ENCODE measurements at places on chromosomes 5 and 9.
A peak's percentile ranks its signal among the peaks of the same experiment; 100 is the strongest.

DNA sequence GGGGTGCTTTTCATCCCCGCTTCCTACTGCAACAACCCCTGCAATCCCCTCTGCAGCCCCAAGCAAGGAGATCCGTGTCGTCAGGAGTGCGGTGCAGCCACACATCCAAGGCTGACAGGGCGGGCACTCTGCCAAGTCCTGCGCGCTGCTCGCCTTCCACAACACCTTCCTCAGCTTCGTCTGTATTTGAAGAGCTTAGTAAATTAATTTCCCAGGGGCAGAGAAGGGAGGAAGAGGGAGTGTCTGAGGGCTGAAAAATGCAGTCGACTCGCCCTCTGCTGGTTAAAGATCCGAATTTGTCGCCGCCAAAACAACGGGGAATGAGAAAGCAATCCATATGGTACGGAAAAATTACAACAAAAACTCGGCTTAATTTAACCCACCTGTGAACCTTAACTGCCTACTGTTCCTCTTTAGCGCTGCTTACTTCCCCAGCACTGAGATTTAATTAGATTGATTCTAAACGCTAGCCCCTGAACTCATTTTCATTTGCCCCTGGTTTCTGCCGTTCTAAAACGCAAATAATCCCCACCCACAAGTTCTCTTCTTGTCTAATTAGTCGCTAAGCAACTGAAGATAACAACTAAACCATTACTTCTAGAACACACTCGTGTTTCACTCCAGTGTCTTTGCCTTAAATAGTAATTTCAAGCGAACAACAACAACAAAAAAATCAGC, 10.9 kb upstream of the PCDHB1 start:
- peak; percentile 84 for DNase-seq

DNA sequence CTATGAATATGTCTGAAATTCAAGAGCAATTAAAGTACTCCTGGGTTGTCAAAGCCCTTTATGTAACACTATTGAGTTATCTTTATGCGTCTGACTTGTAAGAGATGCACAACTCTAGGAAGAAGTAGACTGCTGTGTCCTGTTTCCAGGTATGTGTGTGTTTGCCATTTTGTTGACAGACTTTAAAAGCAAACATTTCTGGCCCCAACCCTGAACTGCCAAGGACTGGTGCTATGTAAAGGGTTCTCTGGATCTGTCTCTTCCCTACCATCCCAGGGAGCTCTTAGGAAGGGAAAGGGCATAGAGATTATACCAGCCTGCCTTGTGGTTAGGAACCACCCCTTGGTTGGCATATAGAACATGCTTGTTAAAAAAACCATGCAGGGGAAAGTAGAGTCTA, 12.1 kb downstream of the SLC22A5 start:
- no peak for DNase-seq

DNA sequence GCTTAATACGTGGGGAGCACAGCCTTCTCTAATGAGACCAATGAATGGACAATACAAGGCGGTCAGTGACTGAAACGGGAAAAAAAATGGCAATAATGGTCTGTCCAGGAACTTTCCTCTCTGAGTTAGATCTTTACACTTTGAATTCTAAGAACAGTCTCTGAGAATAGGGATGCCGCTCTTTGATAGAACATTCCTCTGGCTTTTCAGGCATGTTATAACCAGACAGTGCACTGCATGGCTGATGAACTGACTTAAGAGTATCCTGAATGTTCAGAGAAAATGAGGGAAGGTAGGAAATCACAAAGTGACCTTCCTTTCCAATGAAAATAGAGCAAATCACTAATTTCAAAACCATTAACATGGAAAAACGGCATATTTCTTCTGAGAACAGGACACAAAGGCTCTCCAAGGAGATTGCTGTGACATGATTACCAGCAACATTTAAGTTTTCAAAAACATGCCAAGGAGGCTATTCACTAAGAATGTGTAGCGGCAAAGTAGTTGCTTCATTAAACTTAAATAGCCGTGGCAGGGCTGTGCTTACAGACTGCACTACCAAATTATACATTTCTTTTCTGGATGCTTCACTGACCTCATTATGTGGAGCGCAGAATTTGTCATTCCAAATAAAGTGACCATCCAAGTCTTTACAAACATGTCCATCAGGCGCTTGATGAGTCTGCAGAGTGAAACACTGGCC, 105.9 kb downstream of the MARCHF3 start:
- DNase-seq: no peak

GRCh38 chr9:106532306-106533015, 330.5 kb upstream of the ZNF462 start:
- DNase-seq: no peak

GRCh38 chr9:4756420-4756819, 15.4 kb upstream of the AK3 start:
- DNase-seq: no peak

- DNase-seq: no peak
These were observed 90.1 kb upstream of the SLC12A2 start for GRCh38 chr5:127993476-127993875.
